ENCODE measurements at places on chromosomes 5 and 9. TPM values are rescaled to one million over a fixed set of nuclear protein-coding genes. Genes with fewer than 3 reads are reported as not detected.

DNA sequence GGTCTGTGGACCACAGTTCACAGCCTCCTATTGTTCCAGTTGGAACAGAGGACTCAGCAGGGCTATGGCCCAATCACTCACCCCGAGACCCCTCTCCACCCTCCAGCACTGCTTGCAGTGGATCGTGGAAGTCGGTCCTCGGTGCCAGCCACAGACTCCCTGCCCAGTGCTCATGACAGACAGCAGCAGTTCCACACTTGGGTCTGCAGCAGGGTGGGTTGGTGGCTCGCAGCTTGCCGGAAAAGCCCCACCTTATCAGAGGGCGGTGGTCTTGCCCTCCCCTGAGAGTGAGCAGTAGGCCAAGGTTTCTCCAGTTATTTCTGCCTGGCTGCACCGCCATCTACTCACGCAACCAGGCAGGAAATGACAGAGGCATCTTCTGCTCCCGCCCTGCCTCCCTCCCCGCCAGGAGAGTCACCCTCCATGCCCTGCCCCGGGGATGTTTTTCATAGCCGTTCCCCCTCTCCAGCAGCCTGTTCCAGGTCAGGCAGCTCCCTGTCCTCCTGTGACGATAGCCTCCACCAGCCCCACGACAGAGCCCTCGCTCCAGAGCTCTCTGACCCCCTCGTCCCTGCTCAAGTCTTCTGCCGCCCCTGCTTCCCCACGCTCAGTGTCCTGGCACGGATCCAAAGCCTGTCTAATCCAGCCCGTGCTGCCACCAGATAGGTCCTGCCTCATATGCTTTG lies 34.5 kb downstream of the UNC5A start:
- H3K27ac ChIP-seq, result no peak overlapping the region
- no peaks in the 10 kb centered on the region for H3K36me3 ChIP-seq
- no peak overlapping the region for H3K4me3 ChIP-seq
- DNase-seq, result no peak
- H3K4me1 ChIP-seq, result no peaks in the 10 kb centered on the region
- H3K27me3 ChIP-seq, result no peaks in the 10 kb centered on the region

DNA sequence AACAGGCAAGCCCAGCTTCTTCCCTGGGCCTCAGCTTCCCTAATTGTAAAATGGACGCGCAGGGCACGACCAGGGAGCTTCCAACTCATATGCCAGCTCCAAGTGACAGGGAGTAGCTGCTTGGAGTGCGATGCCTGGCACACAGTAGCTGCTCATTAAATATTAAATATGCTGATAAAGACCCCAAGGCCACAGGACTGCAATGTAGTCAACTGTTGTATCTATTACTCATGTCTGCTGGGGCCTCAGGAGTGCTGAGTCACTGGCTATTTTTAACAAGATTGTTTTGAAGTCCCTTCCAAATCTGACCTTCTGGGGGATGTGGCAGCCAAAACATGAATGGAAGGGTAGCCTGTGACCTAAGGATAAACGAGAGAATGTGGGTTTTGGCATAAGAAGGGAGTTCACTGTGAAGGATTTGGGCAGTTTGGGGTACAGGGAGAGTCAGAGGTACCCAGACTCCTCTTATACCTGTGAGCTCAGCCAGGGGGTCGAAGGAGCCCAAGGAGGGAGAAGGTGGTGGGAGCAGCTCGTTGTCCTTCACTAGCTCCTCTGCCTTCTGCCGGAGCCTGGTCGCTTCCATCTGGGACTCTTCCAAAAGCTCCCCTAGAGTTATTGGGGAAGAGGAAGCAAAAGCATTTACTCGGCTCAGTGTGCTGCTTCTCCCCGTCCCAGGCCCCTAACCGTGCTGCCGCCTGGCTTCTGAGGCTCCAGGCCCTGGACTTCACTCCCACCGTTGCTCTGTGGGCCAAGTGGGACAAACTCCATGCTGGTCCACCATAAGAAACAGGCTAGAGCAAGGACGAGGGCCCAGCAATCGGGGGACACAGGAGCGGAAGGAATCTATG lies 17.5 kb downstream of the TNIP1 start:
- no peak overlapping the region for H3K27ac ChIP-seq
- peaks cover 9% of the 10 kb centered on the region for H3K4me1 ChIP-seq
- no peak for DNase-seq
- H3K27me3 ChIP-seq, result no peaks in the 10 kb centered on the region

Gene LRRC19
- not detected for polyA plus RNA-seq

Gene CCL28
- polyA plus RNA-seq, result 6.0 TPM

- H3K27me3 ChIP-seq, result no peaks in the 10 kb centered on the region
- H3K36me3 ChIP-seq, result no peaks in the 10 kb centered on the region
- peaks cover 8% of the 10 kb centered on the region for H3K4me1 ChIP-seq
- H3K27ac ChIP-seq, result peak overlapping the region; percentile 100
- no peak overlapping the region for H3K4me3 ChIP-seq
Measured at GRCh38 chr5:10351919-10352318, 1.6 kb upstream of the MARCHF6 start.

DNA sequence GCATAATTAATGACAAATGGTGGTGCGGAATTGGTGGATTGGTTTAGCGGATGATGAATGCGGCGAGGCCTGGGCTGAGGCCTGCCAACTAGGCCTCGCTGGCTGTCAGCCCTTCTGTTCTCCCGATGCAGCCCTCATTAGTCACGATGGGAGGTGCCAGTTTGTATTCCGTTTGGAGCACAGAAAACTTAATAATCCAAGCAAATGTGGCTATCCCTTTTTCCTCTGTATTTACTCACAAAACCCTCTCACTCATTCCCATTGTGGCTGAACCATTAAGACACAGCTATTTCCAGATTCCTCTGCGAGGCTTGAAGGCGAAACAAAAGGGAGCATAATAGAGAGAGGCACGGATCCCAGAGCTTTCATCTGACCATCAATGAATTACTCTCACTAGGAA lies 114.3 kb downstream of the MVB12B start:
- no peaks in the 10 kb centered on the region for H3K36me3 ChIP-seq
- no peak overlapping the region for H3K27ac ChIP-seq
- H3K4me3 ChIP-seq, result no peak overlapping the region
- no peaks in the 10 kb centered on the region for H3K4me1 ChIP-seq

GRCh38 chr9:106896695-106897094 lies 33.7 kb downstream of the ZNF462 start:
- no peak overlapping the region for H3K4me3 ChIP-seq
- H3K36me3 ChIP-seq, result no peaks in the 10 kb centered on the region
- no peaks in the 10 kb centered on the region for H3K27me3 ChIP-seq
- H3K27ac ChIP-seq, result no peak overlapping the region
- no peak for DNase-seq
- peaks cover 3% of the 10 kb centered on the region for H3K4me1 ChIP-seq

GRCh38 chr5:57693488-57694305 lies 211.1 kb upstream of the ACTBL2 start:
- H3K27ac ChIP-seq, result no peak overlapping the region
- H3K4me3 ChIP-seq, result no peak overlapping the region
- H3K27me3 ChIP-seq, result no peaks in the 10 kb centered on the region
- no peaks in the 10 kb centered on the region for H3K36me3 ChIP-seq

DNA sequence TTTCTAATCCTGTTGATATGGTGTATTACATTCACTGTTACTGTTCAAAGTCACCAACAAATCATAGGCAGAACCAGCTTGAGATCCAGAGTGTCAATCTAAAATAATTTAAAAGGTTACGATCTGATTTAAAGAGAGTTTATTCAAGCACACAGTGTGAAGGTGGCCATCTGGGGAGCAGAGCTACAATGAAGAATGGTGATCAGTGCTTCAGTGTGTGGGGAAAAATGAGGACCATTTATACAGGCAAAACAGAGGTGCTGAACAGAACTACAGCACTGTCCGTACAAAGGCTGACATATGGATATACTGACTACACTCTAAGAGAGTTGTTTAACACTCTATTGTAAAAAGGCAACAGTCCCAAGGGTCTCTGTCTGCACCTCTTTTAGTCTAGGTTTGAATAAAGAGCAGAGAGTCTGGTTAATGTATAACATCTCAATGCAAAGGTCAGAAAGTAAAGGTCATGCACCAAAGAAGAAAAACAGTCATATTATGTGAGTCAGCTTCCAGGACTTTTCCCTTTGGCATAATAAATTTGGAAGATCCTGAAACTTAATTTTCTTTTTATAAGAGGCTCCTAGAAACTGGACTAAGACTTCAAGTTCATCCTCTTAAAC lies 29.7 kb upstream of the TDRD7 start:
- no peaks in the 10 kb centered on the region for H3K36me3 ChIP-seq
- H3K4me3 ChIP-seq, result no peak overlapping the region
- H3K27me3 ChIP-seq, result no peaks in the 10 kb centered on the region
- DNase-seq, result no peak
- H3K4me1 ChIP-seq, result no peaks in the 10 kb centered on the region

DNA sequence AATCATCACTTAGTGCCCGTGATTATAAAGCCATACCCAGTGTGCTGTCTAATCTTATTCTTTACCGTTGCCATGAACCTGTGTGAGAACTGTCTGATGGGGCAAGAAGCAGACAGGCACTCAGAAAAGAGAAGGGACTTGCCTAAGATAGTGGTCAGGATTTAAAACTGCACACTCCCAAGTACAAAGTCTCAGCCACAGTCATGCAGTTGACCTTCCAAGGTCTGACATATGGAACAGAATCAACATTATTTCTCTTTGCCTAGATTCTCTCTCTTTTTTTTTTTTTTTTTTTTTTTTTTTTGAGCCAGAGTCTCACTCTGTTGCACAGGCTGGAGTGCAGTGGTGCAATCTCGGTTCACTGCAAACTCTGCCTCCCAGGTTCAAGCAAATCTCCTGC lies 1.9 kb upstream of the PPP2CA start:
- no peak overlapping the region for H3K27ac ChIP-seq
- DNase-seq, result no peak
- H3K4me3 ChIP-seq, result no peak overlapping the region
- H3K36me3 ChIP-seq, result no peaks in the 10 kb centered on the region
- peaks cover 25% of the 10 kb centered on the region for H3K4me1 ChIP-seq

GRCh38 chr9:94289691-94290090 lies 30.6 kb downstream of the ZNF169 start:
- H3K36me3 ChIP-seq, result peaks cover 5% of the 10 kb centered on the region
- no peak for DNase-seq
- H3K27ac ChIP-seq, result no peak overlapping the region
- H3K4me3 ChIP-seq, result no peak overlapping the region
- H3K4me1 ChIP-seq, result no peaks in the 10 kb centered on the region
- no peaks in the 10 kb centered on the region for H3K27me3 ChIP-seq

- H3K36me3 ChIP-seq, result no peaks in the 10 kb centered on the region
- no peaks in the 10 kb centered on the region for H3K4me1 ChIP-seq
- H3K4me3 ChIP-seq, result no peak overlapping the region
- no peaks in the 10 kb centered on the region for H3K27me3 ChIP-seq
- DNase-seq, result no peak
- no peak overlapping the region for H3K27ac ChIP-seq
Measured at GRCh38 chr5:54758038-54758437, 227.4 kb downstream of the ESM1 start.

- H3K36me3 ChIP-seq, result no peaks in the 10 kb centered on the region
- H3K27me3 ChIP-seq, result no peaks in the 10 kb centered on the region
- no peak overlapping the region for H3K4me3 ChIP-seq
- DNase-seq, result no peak
Measured at GRCh38 chr5:1091632-1092031, 20.2 kb downstream of the SLC12A7 start.

- no peaks in the 10 kb centered on the region for H3K27me3 ChIP-seq
- no peak overlapping the region for H3K4me3 ChIP-seq
Measured at GRCh38 chr5:14928661-14929060, 57.1 kb upstream of the ANKH start.

Gene FBP2
- polyA plus RNA-seq, result 0.49 TPM

DNA sequence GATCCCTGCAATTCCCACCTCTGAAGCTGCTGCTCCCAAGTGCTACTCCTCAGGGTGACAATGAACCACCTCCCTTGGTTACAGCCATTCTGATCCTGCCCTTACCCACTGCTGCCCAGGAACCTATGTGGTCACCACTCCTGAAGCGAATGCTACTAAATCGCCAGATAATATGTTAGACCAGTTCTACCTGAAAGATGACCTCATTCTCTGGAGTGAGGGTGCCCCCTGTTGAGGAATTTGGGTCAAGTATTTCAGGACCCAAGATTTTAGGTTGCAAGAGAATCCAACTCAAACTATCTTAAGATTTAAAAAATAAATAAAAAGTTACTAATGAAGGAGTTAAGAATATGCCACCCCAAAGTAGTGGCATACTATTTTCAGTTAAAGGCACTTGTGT lies 5.8 kb upstream of the SNAPC3 start:
- DNase-seq, result no peak
- no peaks in the 10 kb centered on the region for H3K4me1 ChIP-seq
- no peak overlapping the region for H3K4me3 ChIP-seq
- H3K27ac ChIP-seq, result no peak overlapping the region

GRCh38 chr9:35811381-35812024 lies 559 bp downstream of the SPAG8 start:
- peak; percentile 63 for DNase-seq
- H3K4me3 ChIP-seq, result peak overlapping the region; percentile 32

Gene DAB2IP
- 27.9 TPM for polyA plus RNA-seq

Gene FYB1
- polyA plus RNA-seq, result 0.49 TPM

GRCh38 chr9:124410321-124410913 lies 4.8 kb downstream of the PSMB7 start:
- no peak overlapping the region for H3K4me3 ChIP-seq
- no peak overlapping the region for H3K27ac ChIP-seq
- no peak for DNase-seq
- no peaks in the 10 kb centered on the region for H3K4me1 ChIP-seq
- no peaks in the 10 kb centered on the region for H3K27me3 ChIP-seq

DNA sequence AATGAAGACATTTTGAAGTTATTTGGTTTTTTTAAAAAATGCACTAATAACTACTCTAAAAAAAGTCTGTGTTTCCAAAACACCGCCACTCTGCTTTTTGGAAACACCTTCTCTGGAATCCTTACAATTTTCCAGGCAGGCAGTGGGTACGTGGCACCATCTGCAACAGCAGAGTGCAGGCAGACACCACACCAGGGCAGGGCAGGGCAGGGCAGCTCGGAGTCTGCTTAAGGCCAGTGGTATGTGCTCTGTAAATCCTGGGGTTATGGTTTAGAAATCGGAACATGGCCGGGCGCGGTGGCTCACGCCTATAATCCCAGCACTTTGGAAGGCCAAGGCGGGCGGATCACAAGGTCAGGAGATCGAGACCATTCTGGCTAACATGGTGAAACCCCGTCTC lies 97.6 kb downstream of the TLE1 start:
- peaks cover 22% of the 10 kb centered on the region for H3K4me1 ChIP-seq
- no peak overlapping the region for H3K27ac ChIP-seq
- H3K4me3 ChIP-seq, result no peak overlapping the region
- H3K36me3 ChIP-seq, result no peaks in the 10 kb centered on the region
- no peak for DNase-seq
- H3K27me3 ChIP-seq, result no peaks in the 10 kb centered on the region

Gene TEX48
- not detected for polyA plus RNA-seq

Measured in pancreas (tissue), 10 donors.